ENCODE measurements at places on chromosomes 6 and 20.

DNA sequence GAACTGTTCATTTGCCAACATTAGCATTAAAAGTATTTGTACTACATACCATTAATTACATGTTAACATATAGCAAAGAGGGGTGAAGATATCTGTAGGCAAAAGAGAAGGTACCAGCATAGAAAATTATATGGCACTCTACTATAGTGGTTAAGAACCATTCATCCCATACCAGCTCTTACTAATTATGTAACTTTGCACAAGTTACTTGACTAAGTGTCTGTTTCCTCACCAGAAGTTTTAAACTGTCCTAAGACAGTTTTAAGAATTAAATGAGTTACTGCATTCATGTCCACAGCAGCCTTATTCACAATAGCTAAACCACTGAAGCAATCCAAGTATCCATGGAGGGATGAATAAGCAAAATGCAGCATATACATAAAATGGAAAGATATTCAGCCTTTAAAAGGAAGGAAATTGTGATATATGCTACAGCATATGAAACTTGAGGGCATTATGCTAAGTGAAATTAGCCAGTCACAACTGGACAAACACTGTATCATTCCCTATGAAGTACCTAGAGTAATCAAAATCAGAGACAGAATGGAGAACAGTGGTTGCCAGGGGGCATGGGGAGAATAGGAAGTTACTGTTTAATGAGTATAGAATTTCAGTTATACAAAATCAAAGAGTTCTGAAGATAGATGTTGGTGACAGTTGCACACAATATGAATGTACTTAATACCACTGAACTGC, 98.9 kb downstream of the RNGTT start:
- DNase-seq = no peak

- DNase-seq = no peak
Measured at GRCh38 chr6:87742106-87742505, 40.1 kb upstream of the AKIRIN2 start.

GRCh38 chr6:25747477-25747876, 7.1 kb upstream of the SLC17A4 start:
- DNase-seq = no peak

DNA sequence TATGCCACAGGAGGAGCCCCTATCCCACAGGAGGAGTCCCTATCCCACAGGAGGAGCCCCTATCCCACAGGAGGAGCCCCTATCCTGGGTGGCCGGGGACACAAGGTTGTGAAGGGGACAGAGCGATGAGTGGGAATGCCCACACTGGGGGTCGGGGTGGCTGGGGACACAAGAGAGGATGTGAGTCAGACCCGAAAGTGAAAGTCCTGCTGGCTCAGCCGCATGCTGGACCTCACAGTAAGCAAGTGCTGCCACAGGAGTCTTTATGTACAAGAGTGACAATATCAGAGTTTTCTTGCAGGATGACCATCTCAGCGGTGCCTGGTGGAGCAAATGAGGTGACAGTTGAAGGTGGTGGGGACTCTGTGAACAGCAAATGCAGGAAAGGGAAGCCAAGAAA, 93.7 kb downstream of the PSMB1 start:
- DNase-seq = no peak

GRCh38 chr6:33073431-33073871, at the start of gene HLA-DPA1:
Gene HLA-DPA1, minus strand, starts transcription at chr6:33073649.
- no peak for DNase-seq

DNA sequence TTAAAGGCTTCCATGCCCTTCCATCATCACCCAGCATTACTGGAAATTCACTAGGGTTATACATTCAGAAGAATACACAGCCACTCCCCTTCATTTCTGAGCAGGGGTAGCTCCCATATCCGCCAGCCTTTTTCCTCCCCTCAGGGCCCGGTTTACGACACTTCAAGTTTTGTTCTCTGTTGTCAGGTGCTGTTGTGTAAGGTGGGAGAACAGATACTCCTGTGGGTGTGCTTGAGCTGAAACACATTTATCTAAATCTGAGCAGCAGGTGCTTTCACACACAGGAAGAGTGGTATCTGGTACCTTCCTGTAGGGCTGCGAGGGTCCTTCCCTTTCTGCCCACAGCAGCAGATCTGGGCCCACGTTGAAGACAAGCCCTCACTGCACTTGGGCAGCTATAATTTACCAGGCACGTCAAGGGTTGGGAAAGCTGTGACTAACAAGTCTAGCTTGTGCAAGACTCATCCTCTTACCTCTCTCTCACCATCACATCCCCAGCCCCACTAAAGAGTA, 215.8 kb upstream of the RREB1 start:
- no peak for DNase-seq

DNA sequence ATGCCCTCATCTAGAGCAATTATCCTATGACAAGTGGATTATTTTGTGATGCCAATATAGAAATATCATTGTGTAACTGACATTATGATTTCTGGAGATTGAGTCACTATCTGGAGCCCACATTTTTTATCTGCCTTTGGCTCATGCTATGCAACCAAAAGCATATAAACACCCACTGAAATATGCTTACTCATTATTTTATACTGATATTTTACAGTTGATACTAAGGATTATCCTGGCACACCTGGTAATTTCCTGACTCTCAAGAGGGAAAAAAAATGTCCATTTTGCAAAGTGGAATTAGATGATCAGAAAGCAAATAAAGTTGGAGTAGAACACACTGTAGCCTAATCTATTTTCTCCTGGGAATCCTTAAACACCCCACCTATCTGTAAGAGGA, 154.5 kb downstream of the PKHD1 start:
- DNase-seq = no peak

GRCh38 chr20:58636983-58637421, 14.1 kb upstream of the STX16 start:
- no peak for DNase-seq

GRCh38 chr6:134532694-134533624, 215.0 kb upstream of the SGK1 start:
- no peak for DNase-seq

DNA sequence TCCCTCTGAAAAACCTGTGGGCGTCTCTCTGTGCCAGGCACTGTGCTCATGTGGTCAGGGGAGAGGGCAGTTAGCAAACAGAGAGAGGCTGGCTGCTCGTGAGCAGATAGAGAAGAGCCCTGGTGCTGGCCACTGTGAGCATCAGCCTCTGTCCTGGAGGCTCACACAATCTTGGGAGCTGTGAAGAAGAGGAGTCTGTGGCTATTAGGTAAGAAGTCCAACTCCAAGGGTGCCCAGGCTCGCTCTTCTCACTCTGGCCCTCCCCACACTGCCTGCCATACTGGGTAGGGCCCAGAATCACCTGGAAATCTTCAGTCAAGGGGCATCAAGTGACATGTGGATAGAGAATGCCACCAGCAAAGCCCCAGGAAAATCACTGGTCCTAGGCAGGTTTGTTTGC, 14.1 kb downstream of the SCML4 start:
- DNase-seq = no peak

GRCh38 chr6:45448417-45449389, 71.0 kb upstream of the SUPT3H start:
- DNase-seq = no peak

DNA sequence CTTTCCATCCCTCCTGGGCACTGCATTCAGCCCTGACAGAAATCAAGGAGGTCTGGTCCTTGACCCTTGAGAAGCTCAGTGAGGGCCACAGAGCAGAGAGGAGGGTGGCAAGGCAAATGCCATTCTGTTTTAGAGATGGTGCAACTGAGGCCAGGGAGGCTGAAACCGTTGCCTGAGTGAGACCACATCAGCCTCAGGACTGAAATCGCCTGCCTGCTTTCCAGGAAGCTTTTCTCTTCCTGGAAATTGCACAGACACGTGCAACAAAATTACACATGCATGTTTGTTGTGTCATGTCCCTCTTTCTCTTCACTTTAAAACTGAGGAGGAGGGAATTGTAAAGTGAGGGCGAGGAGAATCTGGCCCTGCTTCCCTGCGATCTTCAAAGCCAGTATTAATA, 113.7 kb upstream of the PDE10A start:
- DNase-seq = no peak

DNA sequence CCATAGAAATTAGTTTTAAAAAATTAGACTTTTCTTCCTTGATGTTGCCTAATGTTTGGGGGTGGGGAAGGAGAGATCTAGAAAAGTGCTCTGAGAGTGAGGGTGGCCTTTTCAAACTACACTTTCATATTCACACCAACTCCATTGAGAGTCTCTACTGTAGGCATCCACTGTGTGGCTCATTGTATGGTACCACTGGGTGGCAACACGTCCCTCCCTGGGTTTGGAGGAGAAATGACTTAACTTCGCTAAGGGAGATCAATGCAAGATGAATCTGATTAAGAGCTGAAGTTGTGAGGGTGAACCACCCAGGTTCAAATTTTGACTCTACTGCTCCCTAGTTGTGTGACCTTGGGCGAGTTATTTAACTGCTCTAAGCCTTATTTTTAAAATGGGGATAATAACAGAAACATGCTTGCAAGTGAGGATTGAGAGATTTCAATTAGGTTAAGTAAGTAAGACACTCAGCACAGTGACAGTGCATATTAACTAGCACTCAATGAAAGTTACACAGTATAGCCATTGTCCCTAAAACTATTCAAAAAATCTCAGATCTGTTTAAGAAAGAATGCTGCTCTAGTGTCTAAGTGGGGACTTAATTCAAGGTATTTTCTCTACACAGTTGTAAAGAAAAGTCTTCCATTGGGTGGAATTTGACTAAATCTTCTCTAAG, 193.5 kb upstream of the CNR1 start:
- no peak for DNase-seq

GRCh38 chr20:62832212-62832922, 15.5 kb downstream of the COL9A3 start:
- DNase-seq = no peak

DNA sequence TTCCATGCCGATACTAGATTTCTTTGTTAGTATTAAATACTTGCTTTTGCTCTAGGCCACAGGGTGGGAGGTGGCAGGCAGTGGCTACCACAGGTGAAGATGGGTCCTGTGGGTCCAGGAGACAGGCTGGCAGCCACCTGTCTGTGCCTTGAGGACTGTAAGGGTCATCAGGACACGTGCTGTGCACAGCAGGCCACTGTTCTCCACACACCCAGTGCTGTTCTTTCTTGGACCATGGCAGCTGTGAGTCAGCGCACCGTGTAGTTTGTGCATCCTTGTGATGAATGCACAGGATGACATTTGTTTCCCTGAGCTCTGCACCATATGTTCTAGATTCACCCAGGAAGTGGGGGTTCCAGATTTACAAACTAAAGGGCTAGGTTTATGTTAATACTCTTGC, 317.0 kb downstream of the ZFAND3 start:
- DNase-seq = no peak

- DNase-seq = no peak
Measured at GRCh38 chr6:28803337-28803709, 120.5 kb downstream of the TRIM27 start.

GRCh38 chr6:169175360-169175887, 78.2 kb downstream of the THBS2 start:
- no peak for DNase-seq

DNA sequence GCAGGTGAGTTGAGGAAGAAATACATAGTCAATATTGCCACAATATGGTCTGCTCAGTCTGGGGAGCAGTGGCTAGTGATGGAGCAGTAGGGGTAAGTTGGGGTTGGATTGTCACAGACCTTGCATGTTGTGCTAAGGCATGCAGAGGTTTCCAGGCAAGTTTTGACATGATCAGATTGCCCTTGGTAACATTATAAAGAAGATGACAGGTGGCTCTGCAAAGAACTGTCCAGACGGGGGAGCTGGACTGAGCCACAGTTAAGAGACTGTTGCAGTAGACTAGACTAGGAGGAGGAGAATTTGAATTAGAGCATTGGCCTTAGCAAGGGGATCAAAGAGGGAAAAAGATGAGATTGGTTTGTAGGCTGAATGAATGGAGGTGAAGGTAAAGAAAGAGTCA, 23.4 kb downstream of the ATRN start:
- no peak for DNase-seq

DNA sequence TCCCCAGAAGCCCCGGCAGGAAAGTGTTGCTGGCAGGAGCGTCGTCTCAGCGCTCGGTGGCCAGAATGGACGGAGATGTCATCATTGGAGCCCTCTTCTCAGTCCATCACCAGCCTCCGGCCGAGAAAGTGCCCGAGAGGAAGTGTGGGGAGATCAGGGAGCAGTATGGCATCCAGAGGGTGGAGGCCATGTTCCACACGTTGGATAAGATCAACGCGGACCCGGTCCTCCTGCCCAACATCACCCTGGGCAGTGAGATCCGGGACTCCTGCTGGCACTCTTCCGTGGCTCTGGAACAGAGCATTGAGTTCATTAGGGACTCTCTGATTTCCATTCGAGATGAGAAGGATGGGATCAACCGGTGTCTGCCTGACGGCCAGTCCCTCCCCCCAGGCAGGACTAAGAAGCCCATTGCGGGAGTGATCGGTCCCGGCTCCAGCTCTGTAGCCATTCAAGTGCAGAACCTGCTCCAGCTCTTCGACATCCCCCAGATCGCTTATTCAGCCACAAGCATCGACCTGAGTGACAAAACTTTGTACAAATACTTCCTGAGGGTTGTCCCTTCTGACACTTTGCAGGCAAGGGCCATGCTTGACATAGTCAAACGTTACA, 817 bp downstream of the GRM1 start:
- no peak for DNase-seq

- no peak for DNase-seq
Measured at GRCh38 chr6:75802366-75802765, 53.3 kb downstream of the MYO6 start.

- no peak for DNase-seq
Measured at GRCh38 chr20:2671977-2672376, 8.0 kb upstream of the IDH3B start.

DNA sequence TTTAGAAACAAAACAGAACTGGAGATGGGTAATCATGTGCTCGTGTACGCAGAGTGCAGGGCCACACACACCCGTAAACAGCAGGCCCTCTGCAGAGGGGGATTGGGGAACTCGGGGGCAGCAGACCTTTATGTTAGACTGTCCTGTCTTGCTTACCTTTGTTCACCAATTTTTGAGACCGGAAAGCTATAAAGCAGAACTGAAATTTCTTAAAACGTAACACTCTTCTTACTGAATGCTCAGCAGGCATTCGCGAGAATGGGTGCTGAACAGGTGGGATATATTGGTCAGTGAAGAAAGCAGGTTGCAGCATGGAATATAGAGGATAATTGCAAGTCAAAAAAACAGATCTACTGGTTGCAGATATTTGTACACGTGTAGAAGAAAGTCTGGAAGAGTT, 211.1 kb downstream of the BMP7 start:
- DNase-seq = no peak

DNA sequence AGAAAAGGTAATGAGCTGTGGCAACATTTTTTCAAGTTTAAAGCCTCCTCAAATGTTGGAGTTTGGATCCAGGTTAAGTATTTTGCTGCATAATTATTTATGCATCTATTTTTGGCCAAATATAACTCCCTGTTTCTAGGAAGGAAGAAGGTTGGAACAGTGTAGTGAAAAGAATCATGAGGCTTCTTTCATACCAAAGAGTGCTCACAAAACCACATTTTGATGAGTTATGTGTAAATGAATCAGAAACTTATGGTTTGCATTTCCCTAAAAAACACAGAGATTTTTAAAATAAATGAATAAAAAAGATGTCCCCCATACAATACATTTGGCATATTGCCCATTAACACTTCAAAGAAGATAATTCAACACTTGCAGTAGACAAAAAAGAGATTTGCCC, 246.9 kb upstream of the PRDM1 start:
- DNase-seq = no peak

Measured in urinary bladder (tissue), 4 donors.